ENCODE measurements at places on chromosomes 1 and 21.

- DNase-seq = no peak
Measured at GRCh38 chr21:39048064-39048463, 135.2 kb downstream of the PSMG1 start.

DNA sequence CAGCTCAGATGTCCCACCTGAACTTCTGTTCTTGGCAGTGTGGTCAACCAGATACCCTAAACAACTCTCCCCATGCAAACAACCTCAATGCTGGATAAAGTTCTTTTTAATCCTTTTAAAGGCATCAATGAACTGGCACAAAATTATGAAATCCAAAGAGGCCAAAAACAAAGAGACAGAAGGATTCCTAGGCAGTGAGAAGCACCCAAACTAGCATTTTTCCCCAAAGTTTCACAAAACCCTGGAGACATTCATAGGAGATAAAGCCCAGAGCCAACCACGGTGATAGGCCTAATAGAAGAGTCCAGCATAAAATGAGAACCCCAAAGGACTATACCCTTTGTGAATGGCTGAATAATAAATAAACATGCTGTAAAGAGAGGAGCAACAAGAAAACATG, 50.7 kb downstream of the MATN1 start:
- no peak for DNase-seq

- DNase-seq = no peak
Measured at GRCh38 chr1:101267082-101267481, 30.3 kb downstream of the S1PR1 start.

DNA sequence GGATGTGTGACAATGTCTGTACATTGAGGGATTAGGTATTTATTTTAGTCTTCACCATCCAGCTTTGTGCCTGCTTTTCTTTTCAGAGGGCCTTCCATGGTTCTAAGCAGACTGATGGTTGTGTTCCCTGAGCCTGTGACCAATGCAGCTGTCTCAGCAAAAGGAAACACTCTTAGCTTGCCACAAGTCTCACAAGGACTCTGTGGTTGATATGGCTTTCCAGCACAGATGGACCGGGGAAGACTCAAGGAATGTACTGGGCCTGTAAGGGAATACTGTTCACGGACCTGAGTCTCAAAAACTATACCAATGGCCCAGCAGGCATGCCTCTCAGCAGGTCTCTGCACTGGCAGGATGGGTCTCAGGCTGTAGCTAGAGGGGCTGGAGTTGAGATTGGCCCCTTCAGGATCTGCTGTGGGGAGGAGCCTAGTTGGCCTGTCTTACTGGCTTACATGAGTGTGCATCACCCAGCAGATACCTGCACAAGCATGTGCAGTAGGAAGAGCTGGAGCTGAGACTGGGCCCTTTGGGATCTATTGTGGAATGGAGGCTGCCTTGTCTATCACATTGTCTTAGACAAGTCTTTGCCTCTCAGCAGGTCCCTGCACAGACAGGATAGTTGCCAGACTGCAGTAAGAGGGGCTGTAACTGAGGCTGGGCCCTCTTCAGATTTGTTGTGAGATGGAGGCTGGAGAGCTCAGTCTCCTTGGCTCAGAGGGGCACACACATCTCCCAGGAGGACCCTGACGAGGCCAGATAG, 52.0 kb upstream of the PDC start:
- DNase-seq = no peak

DNA sequence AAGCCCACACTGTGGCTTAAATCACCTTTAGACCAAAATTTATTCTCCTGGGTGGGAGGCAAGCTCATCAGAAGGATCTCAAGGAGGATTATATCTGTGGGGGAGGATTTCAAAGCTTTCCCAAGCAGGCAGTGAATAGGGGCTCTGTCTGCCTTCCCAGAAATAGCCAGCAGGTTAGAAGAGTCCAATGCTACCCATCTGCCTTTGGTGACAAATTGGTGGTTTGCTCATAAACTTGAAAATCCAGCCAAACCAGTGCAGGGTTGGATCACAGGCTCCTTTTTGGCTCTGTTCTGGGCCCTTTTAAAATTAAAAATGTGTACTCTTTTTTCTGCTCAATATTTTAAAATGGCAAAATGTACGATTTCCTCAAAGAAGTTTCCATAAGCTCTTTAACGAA, 118.9 kb upstream of the ZC3H11B start:
- DNase-seq = no peak

GRCh38 chr1:53572815-53573173, 113.6 kb downstream of the DMRTB1 start:
- DNase-seq = no peak
